ENCODE measurements at places on chromosomes 5 and 9. TPM values are rescaled to one million over a fixed set of nuclear protein-coding genes. Genes with fewer than 3 reads are reported as not detected.
A peak's percentile ranks its signal among the peaks of the same experiment; 100 is the strongest.

DNA sequence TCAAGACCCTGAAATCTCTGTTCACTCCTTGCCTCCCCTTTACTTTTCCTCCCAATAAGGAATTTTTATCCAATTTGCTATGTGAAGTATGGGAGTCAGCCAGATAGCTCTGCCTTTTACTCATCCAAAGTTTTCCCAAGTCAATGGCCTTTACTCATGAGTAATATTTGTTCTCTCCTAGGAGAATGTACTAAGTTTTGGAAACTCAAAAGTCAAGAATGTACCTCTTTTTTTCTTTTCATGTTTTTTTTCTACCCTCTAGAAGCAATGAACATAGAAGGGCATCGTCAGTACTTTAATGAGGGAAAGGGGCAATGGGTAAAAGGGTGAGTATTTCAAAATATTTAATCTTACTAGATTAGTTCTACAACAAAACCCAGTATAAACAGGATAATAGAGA lies 140.2 kb upstream of the SGCD start:
- no peaks in the 10 kb centered on the region for H3K4me1 ChIP-seq
- no peak for DNase-seq
- no peak overlapping the region for H3K27ac ChIP-seq
- H3K4me3 ChIP-seq: no peak overlapping the region
- H3K36me3 ChIP-seq: no peaks in the 10 kb centered on the region
- H3K27me3 ChIP-seq: no peaks in the 10 kb centered on the region

DNA sequence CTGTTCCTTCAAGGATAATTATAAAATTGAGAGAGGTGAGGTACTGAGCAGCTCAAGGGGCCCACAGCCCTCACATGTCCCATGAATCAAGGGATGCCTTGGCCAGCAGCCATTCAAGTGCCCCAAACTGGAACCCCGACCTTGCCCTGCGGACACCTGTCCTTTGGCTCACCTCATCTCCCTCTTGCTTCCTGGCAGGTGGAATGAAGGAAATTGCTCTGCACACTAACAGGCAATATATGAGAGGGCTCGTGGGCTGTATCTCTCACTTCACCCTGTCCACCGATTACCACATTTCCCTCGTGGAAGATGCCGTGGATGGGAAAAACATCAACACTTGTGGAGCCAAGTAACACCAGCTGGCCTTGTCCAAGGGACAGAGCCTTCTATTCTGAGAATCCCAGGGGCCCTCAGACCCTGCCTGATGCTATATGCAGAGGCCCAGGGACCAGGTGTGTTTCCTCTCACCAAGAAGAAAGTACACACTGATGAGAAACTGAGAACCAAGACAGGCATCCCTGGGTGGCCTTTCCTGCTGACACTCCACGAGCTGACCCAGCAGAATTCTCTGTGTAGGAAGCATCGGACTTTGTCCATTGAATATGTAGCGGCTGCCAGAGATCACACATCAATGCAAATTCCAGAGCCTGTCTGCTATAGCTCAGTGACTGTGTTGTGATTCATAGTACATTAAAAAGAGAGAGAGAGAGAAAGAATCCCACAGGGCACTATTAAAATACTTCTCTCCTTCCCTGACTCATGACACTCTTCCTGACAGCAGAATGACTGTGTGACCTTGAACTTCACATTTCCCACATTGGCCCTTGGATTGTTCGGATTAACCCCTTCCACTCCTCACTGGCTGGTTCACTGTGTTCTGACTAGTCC lies 92.6 kb downstream of the LIFR start:
- peaks cover 54% of the 10 kb centered on the region for H3K4me1 ChIP-seq
- DNase-seq: peak; percentile 94
- no peak overlapping the region for H3K4me3 ChIP-seq

The MTMR12 gene
- 42.4 TPM for total RNA-seq

The RMRP gene
- total RNA-seq: 29,896 TPM

DNA sequence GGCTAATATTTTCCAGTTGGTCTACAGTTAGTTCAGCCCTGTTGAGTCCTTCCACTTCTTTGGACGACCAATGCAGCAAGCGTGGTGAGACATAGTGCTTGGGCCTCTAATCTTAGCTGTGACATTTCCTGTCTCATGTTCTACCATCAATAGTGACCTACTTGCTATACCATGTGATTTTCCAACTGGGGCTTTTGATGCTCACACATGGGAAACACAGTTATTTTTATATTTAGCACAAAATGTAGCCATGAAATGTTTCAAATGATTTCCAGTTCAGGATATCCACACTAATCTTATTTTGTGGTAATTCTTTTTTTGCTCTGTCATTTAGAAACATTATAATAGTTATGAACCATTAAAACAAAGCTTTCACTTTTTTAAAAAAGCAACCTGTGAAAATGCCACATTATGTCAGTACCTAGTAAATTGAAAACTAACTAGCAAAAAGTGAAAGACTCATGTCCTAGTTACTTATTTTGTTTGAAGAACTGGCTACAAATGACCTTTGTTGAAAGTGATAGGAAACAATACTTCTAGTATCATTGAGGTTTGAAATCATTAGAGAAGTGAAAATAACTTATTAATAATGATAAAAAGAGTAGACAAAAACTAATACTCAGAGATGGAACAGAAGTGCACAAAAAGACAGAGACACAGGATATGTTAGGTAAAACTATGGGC lies 18.3 kb downstream of the MARCHF3 start:
- no peak overlapping the region for H3K4me3 ChIP-seq
- no peaks in the 10 kb centered on the region for H3K27me3 ChIP-seq
- no peak for DNase-seq
- no peak overlapping the region for H3K27ac ChIP-seq

The CDX1 gene
- total RNA-seq: not detected

The C9 gene
- 0.05 TPM for total RNA-seq

The ZBED3 gene
- 6.8 TPM for total RNA-seq

The PALM2AKAP2 gene
- total RNA-seq: 0.44 TPM

DNA sequence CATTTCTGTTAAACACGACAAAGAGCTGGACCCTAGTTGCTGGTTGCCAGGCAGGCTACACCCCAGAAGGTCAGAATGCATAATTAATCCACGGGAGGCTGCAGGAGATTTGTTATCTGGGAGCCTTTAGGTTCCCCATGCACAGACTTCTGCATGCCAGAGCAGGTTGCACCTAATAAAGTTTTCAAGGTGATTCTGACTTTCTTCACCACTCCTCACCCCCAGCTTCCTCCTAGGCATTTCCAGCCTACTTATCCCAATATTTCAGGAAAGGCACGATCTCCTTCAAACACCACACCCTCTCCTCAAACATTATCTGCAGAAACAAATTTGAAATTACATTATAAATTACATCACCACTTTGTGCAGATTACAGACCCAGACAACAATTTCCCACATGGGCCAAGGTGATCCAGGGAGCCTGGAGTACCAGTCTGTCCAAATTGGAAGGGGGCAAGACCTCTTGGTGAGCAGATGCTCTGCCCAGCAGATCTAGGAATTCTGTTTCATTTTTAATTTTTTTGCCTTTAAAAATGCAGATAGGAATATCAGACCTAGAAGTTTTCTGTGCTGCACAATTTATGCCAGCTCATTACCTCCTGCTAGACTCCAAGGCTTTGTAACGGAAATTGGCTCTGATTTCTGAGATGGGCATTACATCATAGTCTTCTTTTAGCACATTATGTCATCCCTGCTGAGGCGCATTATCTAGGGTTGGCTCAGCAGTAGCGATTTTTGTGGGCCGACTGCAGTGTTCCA lies 363.4 kb upstream of the SLC30A5 start:
- no peaks in the 10 kb centered on the region for H3K27me3 ChIP-seq
- peak; percentile 22 for DNase-seq
- H3K27ac ChIP-seq: no peak overlapping the region
- H3K4me3 ChIP-seq: no peak overlapping the region
- H3K4me1 ChIP-seq: no peaks in the 10 kb centered on the region

DNA sequence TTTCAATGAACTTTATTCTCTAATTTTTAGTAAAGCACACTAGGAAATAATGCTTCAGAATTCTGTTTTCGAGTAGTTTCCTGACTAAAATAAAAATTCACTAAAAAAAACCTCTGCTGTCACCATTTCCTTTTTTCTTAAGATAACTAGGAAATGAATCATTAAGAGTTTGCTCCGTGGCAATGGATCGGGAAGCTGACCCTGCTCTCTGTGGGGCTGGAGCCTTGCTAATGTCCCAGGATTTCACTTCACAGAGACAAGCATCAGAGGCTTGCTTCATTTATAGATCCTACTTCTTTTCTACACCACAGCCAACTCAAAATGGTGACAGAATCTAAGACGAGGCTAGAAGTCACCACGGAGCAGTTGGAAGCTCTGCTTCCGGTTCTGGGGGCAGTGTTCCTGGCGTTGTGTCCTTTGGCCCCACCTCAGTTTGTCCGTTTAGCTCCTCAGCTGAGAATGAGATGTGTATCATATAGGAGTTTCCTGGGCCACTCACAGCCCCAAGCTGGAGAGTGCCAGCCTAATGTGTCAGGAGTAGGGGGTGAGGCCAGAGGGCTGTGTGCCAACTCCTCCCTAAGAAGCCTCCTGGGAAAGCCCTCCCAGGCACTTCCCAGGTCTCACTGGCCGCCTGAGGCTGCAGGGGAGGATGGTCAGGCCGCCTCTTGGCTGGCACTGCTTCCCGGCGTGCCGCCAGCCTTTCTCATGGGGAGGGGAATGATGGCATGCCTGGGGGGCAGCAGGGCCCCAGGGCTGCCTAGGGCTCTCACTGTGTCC lies 19.6 kb downstream of the TENT4A start:
- H3K4me1 ChIP-seq: peaks cover 55% of the 10 kb centered on the region
- no peaks in the 10 kb centered on the region for H3K27me3 ChIP-seq
- no peaks in the 10 kb centered on the region for H3K36me3 ChIP-seq
- no peak overlapping the region for H3K4me3 ChIP-seq
- H3K27ac ChIP-seq: peak overlapping the region; percentile 58
- no peak for DNase-seq

GRCh38 chr5:153896701-153897100 lies 142.0 kb downstream of the FAM114A2 start:
- DNase-seq: no peak
- no peak overlapping the region for H3K4me3 ChIP-seq
- no peaks in the 10 kb centered on the region for H3K27me3 ChIP-seq
- H3K4me1 ChIP-seq: no peaks in the 10 kb centered on the region

DNA sequence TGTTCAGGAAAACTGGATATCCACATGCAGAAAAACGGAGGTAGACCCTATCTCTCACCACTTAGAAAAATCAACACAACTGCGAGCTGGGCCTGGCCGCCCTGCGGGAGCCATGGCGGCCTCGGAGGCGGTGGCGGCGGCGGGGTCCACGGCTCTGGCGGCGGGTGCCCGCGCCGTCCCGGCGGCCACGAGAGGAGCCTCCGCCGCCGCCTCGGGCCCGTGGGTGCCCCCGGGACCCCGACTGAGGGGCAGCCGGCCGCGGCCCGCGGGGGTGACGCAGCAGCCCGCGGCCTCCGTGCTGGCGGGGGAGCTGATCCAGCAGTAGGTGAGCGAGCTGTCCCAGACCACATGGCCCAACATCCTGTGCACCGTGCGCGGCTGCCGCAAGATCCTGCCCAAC lies 25.3 kb downstream of the FANCC start:
- H3K4me3 ChIP-seq: no peak overlapping the region
- H3K27ac ChIP-seq: no peak overlapping the region
- no peaks in the 10 kb centered on the region for H3K36me3 ChIP-seq
- no peaks in the 10 kb centered on the region for H3K27me3 ChIP-seq
- no peaks in the 10 kb centered on the region for H3K4me1 ChIP-seq

DNA sequence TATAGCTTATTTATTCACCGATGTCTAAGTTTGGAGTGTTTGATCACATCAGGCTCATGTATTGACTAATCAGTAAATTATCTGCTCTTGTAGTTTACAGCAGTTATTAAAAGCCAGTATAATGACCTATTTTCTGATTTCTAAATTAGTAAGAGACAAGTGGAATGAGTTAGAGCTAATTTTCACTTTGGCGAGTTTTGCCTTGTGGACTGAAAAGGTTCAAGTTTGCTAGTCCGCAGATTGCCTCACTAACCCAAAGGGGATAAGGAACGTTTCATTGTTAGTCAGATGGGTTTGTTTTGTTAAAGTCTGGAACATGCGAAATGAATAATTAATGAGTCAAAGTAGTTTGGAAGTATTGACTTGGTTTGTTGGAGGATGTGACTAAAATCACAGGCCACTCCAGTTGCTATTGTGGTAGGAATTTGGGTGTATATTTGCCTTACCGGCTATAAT lies 40.1 kb downstream of the SMARCA2 start:
- DNase-seq: no peak
- H3K27me3 ChIP-seq: no peaks in the 10 kb centered on the region

DNA sequence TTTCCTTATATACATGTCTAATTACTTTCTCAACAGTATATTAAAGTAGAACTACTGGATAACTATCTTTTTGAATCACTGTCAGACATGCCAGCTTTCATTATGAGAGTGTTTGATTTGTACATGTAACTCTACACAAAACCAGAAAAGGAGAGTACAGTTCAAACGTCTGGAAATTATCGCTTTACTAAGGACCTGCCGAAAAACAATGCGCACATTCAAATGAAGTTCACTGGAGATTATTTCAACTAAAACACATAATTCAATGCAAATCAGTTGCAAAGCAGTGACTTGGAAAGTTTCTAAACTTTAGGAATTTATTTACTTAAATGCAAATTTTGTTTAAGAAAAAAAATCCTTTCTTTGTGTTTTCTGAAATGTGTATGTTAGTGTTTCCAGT lies 942.5 kb downstream of the EFNA5 start:
- H3K27ac ChIP-seq: no peak overlapping the region
- no peaks in the 10 kb centered on the region for H3K27me3 ChIP-seq
- no peak for DNase-seq
- no peak overlapping the region for H3K4me3 ChIP-seq

- peaks cover 15% of the 10 kb centered on the region for H3K4me1 ChIP-seq
- DNase-seq: peak; percentile 95
- no peak overlapping the region for H3K4me3 ChIP-seq
- no peaks in the 10 kb centered on the region for H3K27me3 ChIP-seq
- peak overlapping the region; percentile 68 for H3K27ac ChIP-seq
- H3K36me3 ChIP-seq: no peaks in the 10 kb centered on the region
These were observed 136.9 kb upstream of the ANKH start for GRCh38 chr5:15008476-15008875.

- H3K27ac ChIP-seq: no peak overlapping the region
- no peaks in the 10 kb centered on the region for H3K4me1 ChIP-seq
- H3K27me3 ChIP-seq: no peaks in the 10 kb centered on the region
- no peak overlapping the region for H3K4me3 ChIP-seq
These were observed 360.2 kb downstream of the ENC1 start for GRCh38 chr5:74280306-74280705.

- no peaks in the 10 kb centered on the region for H3K36me3 ChIP-seq
- H3K27ac ChIP-seq: no peak overlapping the region
- no peaks in the 10 kb centered on the region for H3K27me3 ChIP-seq
- no peak for DNase-seq
- no peaks in the 10 kb centered on the region for H3K4me1 ChIP-seq
These were observed 109.0 kb downstream of the VAV2 start for GRCh38 chr9:133882849-133883755.

- no peaks in the 10 kb centered on the region for H3K4me1 ChIP-seq
- DNase-seq: no peak
- H3K27me3 ChIP-seq: no peaks in the 10 kb centered on the region
These were observed 290.1 kb upstream of the TRPC7 start for GRCh38 chr5:136655468-136655867.

- no peaks in the 10 kb centered on the region for H3K27me3 ChIP-seq
- no peaks in the 10 kb centered on the region for H3K4me1 ChIP-seq
- no peak overlapping the region for H3K27ac ChIP-seq
- DNase-seq: no peak
- H3K36me3 ChIP-seq: no peaks in the 10 kb centered on the region
These were observed 52.2 kb upstream of the DAB2IP start for GRCh38 chr9:121598965-121599871.
